Adipocyte (in vitro differentiated cells): ENCODE measurements at places on chromosomes 16 and 17.
A peak's percentile ranks its signal among the peaks of the same experiment; 100 is the strongest.

DNA sequence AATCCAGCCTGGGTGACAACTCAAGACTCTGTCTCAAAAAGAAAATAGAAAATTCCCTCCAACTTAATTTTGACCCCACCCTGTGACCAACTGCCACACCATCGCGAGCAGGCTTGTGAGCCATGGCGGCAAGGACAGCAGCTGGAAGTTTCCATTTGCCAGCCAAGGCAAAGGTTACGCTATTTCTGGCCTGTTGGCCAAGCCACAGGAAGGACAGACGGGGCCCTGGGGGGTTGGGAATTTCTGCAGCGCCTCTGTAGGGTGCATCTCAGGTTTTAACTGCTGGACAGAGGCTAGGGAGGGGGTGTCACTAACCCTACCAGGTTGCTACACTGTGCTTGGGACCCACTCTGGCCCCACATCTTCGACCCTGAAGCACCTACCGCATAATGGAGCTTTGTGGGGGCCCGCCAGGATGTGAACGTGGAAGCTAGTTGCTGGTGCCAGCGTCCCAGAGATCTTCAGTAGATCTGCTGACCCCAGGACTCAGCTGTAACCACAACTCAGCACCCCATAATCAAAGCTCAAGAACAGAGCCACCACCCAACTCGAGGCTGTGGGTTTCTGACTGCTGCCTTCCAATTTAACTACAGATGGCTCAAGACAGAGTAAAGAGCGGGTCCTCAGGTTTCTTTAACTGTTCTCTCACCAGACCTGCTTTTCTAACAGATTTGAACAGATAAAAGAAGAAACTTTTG is 10.9 kb downstream of the KIFC3 start:
- DNase-seq, result no peak

DNA sequence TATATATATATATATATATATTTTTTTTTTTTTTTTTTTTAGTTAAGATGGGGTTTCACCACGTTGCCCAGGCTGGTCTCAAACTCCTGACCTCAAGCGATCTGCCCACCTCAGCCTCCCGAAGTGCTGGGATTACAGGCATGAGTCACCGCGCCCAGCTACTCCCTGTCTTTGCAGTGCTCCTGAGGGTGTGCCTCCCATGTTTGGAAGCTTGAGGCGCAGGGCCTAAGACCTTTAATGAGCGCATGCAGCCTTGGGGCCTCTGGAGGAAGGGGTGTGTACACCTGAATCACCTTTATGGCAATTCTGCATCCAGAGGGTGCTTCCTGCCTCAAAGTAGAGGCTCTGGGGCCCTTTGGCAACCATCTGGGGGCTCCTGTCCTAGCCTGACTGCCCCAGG is 219.4 kb upstream of the CIBAR2 start:
- no peak for DNase-seq

DNA sequence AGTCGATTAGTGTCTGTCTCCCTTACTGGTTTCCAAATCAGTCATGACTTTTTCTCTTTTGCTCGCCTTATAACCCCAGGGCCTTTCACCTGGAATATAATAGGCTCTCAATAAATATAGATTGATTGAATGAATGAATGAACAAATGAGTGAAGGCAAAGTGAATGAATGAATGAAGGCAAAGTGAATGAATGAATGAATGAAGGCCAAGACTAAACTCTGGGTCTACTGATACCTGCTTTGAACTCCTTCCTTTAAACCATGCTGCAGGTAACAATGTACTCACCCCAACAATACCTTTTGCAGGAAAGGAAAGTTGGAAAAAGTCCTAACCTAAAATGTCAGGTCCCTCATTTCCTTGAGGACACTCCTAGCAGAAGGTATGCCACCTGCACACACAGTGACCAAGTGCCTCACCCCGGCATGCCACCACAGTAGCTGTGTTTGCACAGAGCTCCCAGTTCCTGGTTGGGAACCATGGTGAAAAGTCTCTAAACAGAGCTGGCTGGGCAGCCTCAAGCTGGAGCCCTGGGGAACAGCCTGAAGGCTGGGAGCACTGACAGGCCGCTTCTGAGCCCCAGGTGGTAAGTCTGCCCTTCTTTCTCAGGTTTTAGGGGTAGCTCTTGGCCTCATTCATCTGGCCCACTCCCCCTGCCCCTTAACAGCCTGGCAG is 42.7 kb upstream of the ANKFN1 start:
- DNase-seq, result no peak

- DNase-seq, result peak; percentile 35
Measured at GRCh38 chr17:27495460-27495859, 39.2 kb downstream of the KSR1 start.

- peak; percentile 8 for DNase-seq
Measured at GRCh38 chr17:34451313-34451712, 88.3 kb upstream of the CCL1 start.

GRCh38 chr16:88484505-88485365 is 31.7 kb downstream of the ZFPM1 start:
- DNase-seq, result no peak

DNA sequence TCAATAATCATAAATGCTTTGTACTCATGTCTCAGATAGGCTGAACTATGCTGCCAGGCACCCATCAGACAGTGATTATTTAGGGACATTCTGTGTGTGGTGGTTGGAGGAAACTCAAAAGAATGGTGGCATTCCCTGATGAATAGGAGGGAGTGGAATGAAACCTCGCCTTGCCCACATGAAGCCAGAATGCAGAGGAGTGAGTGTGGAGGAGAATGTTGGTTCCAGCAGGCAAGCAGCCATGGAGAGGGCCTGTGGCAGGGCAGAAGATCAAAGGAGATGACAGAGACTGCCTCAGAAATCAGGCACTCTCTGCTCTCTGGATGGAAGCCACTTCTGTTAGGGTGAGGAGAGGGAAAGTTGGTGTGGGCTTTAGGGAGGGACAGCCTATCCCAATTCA is 22.5 kb downstream of the KCTD19 start:
- peak; percentile 29 for DNase-seq

GRCh38 chr16:51665436-51665998 is 514.4 kb upstream of the SALL1 start:
- no peak for DNase-seq

GRCh38 chr16:15553313-15554088 is 89.5 kb downstream of the MARF1 start:
- no peak for DNase-seq

- DNase-seq, result peak; percentile 91
Measured at GRCh38 chr16:48623304-48624016, 13.5 kb upstream of the N4BP1 start.

- DNase-seq, result no peak
Measured at GRCh38 chr16:79072517-79072916, 528.0 kb downstream of the MAF start.

GRCh38 chr17:70091005-70091568 is 16.1 kb downstream of the KCNJ16 start:
- DNase-seq, result no peak

DNA sequence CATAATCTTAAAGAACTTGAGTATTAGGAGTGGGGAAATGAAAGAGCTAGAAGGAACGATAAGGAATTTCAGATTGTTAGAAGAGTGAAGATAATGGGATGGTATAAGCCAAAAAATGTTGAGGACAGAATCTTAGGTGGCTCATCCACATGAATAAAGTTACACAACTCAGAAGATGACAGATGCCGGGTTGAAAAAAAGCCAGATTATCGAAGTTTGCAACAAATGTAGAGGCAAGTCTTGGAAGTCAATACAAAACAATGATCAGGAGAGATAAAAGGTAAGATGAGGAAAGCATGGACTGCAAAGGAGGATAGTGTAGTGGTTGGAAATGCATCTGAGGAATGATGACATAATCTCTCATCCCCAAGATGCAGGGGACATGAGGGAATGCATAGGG is 45.1 kb upstream of the TAOK1 start:
- no peak for DNase-seq

DNA sequence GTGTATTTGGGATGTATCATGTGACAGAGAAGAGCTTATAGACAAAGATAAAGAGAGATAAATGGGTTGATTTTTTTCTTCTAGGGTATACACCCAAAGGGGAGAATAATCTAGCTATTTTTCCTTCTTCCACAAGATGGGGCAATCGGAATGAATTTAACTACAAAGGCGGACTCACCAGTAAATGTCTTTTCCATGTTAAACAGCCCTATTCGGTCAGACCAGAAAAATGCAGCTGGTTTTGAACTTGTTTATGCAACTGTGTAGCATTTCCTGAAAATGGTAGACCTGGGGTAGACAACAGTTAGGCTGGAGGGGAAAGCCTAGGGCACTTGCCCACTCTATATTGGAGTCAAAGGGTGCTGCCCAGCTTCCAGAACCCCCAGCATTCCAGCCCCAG is 477.1 kb downstream of the TOX3 start:
- peak; percentile 1 for DNase-seq

GRCh38 chr16:88289561-88289960 is 93.2 kb upstream of the ZNF469 start:
- DNase-seq, result no peak

- DNase-seq, result no peak
Measured at GRCh38 chr16:89422905-89423630, 67.3 kb downstream of the ANKRD11 start.

- DNase-seq, result no peak
Measured at GRCh38 chr17:37801171-37801570, 56.3 kb upstream of the HNF1B start.

- DNase-seq, result no peak
Measured at GRCh38 chr17:74812109-74813009, 36.2 kb upstream of the NAT9 start.

DNA sequence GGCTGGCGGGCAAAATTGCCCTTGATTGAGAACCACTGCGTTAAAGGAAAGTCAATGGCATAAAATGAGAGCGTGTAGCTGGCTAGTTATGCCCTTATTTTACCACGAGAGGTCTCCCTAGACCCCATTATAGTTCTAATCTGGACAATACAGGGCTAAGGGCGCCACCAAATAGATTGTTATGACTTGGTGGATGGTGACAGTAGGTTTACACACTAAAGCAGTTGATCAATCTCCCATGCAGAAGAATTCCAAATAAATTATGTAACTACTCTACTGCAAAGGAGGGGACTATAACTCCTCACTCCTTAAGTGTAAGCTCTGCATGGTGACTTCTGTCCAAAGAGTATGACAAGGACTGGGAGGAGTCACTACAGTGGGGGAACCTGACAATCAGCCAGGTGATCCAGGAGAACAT is 20.4 kb upstream of the YPEL2 start:
- peak; percentile 86 for DNase-seq

DNA sequence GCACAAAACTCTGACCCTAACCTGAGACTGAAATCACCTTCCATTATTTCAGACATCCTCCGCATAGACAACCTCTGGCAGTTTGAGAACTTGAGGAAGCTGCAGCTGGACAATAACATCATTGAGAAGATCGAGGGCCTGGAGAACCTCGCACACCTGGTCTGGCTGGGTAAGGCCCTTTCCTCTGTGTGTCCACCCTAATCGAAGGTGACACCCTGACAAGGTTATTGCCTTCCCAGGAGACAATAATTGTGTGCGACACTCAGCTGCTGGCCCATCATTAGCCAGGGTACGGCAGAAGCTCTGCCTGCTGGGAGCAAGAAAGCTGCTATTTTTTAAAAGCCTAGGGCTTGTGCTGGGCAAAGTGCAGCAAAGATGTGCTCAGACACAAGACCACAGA is 11.1 kb downstream of the DRC3 start:
- no peak for DNase-seq

DNA sequence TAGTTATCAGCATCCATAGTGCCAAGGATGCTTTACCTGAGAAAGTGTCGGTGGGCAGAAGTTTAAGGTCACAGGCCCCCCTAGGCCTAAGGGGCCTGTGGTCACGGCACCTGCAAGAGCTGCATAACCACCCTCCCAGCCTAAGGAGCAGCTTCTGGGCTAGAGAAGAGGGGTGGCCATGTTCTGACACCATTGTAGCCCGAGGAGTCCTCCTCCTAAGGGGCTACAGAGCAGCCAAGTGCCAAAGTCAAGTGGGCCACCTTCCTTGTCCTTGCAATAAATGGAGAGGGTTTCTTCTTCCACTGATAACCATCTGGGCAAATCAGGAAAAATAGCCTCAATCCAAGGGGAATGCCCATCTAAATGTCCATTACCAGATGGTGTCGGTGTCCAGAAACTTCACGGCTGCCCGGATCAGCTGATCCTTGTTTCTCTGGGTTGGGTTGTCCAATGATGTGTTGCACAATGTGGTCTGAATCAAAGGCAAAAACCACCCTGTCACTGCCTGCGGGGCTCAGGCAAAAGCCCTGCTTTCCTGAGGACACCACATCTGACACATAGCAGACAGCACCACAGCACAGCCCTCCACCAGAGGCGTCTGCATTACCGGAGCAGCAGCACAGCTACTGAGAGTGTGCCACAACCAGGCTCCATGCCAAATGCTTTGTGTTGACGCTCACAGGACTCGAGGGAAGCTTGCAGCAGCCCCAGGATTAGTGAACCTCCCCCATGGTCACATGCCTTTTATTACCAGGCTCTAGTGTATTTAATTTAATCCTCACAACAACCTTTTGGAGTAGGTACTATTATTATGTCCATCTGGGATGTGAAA is 12.8 kb downstream of the ATPAF2 start:
- DNase-seq, result peak; percentile 45

DNA sequence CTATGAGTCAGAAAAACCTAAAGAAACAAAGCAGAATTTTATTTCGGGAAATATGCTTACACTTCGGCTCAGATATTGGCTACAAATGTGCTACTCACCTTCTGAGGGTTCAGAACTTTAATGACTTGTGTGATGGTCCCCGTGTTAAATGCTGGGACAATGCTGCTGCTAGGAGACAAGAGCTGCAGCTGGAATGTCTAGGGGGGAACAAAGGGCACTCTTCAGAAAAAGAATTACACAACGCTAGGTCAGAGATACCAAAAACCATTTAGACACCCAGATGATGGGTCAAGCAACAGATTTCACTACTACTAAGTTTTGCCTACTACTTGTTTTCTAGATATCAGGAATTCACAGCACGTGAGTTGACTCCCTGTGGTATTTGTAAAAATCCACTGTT is 10.0 kb upstream of the PHLPP2 start:
- no peak for DNase-seq

GRCh38 chr16:54890381-54890780 is 40.3 kb upstream of the IRX5 start:
- DNase-seq, result no peak
